ENCODE measurements at places on chromosomes 13 and 19. TPM values are rescaled to one million over a fixed set of nuclear protein-coding genes. Genes with fewer than 3 reads are reported as not detected.

The NFILZ gene
- not detected for total RNA-seq

DNA sequence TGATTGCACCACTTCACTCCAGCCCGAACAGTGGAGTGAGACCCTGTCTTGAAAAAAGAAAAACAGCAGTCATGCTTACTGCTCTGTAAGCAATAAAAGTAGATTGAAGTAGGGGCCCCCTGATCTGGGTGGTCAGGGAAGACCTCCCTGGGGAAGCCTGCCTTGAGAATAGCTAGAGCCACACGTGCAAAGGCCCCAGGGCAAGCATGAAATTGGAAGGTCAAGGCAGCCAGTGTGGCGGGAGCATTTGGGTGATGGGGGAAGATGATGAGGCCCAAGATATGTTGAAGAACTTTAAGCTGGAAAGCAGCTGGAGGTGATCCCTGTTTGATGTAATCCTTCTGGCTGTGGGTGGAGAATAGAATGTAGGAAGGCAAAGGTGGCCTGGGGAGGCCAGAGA is 104.4 kb downstream of the SIPA1L3 start:
- no peaks in the 10 kb centered on the region for H3K27me3 ChIP-seq
- no peaks in the 10 kb centered on the region for H3K36me3 ChIP-seq
- H3K27ac ChIP-seq, result no peak overlapping the region

GRCh38 chr19:48290771-48291488 is 21.0 kb downstream of the ZNF114 start:
- H3K4me3 ChIP-seq, result peak overlapping the region; percentile 78
- H3K4me1 ChIP-seq, result peaks cover 10% of the 10 kb centered on the region
- DNase-seq, result peak; percentile 28
- H3K27me3 ChIP-seq, result peaks cover 46% of the 10 kb centered on the region
- no peak overlapping the region for H3K27ac ChIP-seq
- no peaks in the 10 kb centered on the region for H3K36me3 ChIP-seq

DNA sequence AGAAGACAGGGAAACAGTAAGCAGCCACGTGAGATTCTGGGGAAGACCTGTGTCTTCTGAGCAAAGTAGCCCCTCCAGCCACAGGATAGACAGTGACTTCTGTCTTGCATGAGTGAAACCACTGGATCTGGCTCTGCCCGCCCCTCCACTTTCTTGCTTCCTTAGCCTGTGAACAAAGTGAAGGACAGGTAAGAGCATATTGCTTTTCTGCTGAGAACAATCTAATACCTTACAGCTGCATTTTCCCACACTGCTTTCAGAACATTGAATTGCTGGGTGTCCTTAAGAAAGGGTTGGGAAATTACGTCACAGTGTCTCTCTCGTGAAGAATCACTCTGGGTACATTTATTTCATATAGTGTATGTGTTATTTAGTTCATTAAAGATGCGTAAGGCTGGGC is 11.1 kb downstream of the SLC25A15 start:
- no peak overlapping the region for H3K27ac ChIP-seq
- H3K4me1 ChIP-seq, result peaks cover 6% of the 10 kb centered on the region
- DNase-seq, result no peak

DNA sequence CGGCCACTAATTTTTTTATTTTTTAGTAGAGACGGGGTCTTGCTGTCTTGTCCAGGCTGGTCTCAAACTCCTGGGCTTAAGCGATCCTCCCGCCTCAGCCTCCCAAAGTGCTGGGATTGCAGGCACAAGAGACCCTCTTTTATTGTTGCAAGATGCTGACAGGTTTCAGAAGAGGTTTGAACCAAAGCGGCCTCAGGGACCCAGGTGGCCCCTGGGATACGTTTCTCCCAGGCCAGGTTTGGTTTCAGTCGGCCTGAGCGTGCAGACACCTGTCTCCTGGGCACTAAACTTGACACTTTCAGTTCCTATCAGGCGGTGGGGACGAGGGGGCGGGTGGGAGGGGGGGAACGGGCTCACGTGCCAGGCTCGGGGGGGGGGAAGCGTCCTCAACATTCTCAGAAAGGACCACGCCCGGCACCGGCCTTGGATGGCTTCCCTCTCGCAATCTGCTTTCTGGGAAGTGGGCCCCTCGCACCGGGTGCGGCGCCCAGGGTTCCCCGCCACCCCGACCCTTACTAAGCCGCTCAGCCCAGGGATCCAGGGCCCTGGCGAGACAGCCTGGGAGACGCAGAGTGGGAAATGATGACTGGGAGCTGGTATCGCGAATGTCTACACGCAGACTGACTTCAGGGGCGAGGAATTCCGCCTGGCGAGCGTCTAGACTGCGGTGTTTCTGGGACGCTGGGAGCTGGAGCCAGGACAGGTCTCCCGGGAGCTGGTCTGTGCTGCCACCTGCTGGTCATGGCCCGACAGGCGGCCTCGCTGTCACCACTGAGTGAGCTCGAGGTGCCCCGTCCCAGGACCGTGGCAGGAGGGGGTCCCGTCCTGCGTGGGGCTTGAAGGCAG is 91.6 kb downstream of the GNG7 start:
- no peaks in the 10 kb centered on the region for H3K36me3 ChIP-seq
- peaks cover 9% of the 10 kb centered on the region for H3K27me3 ChIP-seq
- no peak overlapping the region for H3K27ac ChIP-seq
- H3K4me3 ChIP-seq, result peak overlapping the region; percentile 45
- peak; percentile 71 for DNase-seq

DNA sequence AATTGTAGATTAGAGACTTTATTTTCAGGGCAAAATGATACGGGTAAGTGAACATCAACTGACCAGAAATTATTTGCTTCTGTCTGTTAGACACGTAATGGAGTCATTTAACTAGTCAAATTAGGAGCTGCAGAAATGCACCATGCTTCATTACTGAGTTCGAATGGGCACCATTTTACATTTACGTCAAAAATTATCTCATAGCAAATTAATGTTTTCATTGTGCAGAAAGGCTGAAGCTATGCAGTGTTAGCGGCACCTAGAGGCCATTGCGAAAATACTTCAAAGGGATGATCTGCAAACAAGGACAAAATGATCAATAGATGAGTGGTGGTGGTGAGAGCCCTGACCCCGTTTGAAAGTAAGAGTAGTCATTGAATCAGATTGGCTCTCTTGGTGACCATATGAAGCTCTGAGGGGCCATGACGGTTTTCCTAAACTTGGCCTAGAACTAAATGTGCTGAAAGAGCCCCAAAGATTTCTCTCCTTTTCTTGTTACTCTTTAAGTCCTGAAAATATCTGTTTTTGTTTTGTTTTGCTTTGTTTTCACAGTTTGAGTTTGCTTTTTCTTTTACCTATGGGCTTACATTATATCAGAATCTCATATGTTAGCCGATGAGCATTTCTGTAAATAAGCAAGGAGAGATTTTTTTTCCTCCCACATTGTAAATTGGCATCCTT is 277.9 kb downstream of the ZNF536 start:
- H3K36me3 ChIP-seq, result no peaks in the 10 kb centered on the region
- no peak for DNase-seq
- no peaks in the 10 kb centered on the region for H3K27me3 ChIP-seq
- H3K27ac ChIP-seq, result no peak overlapping the region
- H3K4me1 ChIP-seq, result no peaks in the 10 kb centered on the region

GRCh38 chr19:39196860-39197562 is at the start of gene NCCRP1:
Gene NCCRP1 (plus strand): TSS chr19:39196964. CDS start chr19:39196983, 19 bp downstream.
- H3K27me3 ChIP-seq, result peaks cover 7% of the 10 kb centered on the region
- H3K36me3 ChIP-seq, result no peaks in the 10 kb centered on the region
- no peak within 1 kb of the TSS for H3K4me3 ChIP-seq
- no peak for DNase-seq
- H3K27ac ChIP-seq, result no peak within 1 kb of the TSS
- H3K4me1 ChIP-seq, result peaks cover 22% of the 10 kb centered on the region

GRCh38 chr19:33640773-33641172 is 19.0 kb downstream of the CHST8 start:
- H3K36me3 ChIP-seq, result no peaks in the 10 kb centered on the region
- no peaks in the 10 kb centered on the region for H3K4me1 ChIP-seq
- H3K27ac ChIP-seq, result no peak overlapping the region
- H3K4me3 ChIP-seq, result no peak overlapping the region
- DNase-seq, result no peak

All from T-cell (primary cell).